ENCODE measurements at places on chromosomes 16 and 17.

DNA sequence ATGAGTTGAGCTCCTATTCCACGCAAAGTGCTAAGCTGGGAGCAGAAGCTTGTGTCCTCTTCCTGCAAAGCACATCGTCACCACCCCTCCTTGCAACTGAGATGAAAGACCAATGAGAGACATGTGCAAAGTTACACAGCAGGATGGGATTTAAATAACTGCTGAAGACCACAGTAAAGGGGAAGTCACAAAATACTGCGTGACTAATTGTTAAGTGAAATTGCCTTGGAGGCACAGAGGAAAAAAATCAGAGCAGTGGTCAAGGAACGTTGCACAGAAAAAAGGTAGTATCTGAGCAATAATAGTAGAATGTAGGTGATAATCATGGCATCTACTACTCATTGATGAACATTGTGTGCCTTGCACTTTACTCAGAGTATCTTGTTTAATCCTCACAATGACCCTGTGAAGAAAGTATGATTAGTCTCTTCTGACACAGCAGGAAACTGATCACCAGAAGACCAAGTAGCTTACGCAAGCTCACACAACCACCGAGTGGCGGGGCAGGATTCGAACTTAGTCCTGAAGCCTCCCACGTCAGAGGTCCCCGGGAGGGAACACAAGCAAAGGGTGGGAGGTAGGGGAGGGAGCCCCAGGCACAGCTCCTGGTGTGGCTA is 15.4 kb upstream of the MYO18A start:
- DNase-seq = no peak

- peak; percentile 60 for DNase-seq
Observed at GRCh38 chr16:79089735-79090284, 510.7 kb downstream of the MAF start.

DNA sequence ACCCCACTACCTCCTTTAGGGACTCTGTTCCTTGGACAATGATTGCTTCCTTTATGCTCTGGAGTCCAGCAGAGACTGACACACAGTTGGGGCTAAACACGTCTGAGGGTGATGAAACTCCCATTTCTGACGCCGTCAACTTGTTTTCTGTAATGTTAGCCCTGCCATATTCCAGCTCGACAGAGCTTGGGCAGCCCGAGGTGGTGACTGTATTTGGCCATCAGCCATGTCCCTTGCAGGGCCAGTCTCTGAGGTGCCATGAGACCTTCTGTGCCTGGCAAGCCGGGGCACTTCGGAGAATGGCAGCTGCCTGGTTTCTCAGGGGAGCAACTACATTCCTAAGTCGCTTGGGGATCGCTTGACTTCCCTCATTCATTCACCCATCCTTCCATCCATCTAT is 278.9 kb upstream of the TNRC6C start:
- DNase-seq = no peak

- no peak for DNase-seq
Observed at GRCh38 chr17:74805591-74805991, 29.4 kb upstream of the NAT9 start.

GRCh38 chr17:45429339-45430005 is 3.2 kb downstream of the ARHGAP27 start:
- DNase-seq = no peak

GRCh38 chr16:50627419-50627818 is 53.7 kb downstream of the SNX20 start:
- DNase-seq = peak; percentile 48

- no peak for DNase-seq
Observed at GRCh38 chr17:80749611-80750010, 205.0 kb downstream of the RPTOR start.

DNA sequence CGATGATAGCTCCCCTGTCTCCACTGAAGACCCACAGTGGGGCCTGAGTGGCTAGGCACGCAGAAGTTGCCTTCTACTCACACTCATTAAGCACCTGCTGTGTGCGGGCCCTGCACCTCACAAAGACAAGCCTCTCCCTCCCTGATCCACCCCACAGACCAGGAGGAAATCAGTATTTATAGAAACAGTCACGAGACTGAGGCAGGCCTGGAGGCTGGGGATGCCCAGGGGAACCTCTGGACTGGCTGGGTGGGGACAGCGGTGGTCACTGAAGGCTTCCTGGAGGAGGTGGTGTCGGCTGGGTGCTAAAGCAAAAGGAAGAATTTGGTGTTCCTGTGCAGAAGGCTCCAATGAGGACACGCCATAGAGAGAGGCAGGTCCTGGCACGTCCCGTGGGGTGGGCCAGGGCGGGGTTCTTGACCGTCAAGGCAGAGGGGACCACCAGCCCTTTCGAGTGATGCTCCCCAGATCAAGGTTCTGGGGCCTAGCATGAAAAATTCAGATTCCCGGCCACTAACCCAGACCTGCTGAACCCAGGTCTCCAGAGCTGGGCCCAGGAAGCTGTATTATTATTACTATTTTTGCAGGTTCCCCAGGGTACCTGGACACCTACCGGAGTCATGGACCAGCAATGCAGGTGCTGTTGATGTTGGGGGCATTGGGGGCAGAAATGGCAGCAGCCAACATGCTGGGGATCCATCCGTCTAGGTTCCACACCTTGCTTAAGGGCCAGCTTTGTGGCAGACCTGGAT is 23.0 kb downstream of the PPL start:
- DNase-seq = no peak

GRCh38 chr17:12644623-12645022 is 21.1 kb upstream of the MYOCD start:
- no peak for DNase-seq

DNA sequence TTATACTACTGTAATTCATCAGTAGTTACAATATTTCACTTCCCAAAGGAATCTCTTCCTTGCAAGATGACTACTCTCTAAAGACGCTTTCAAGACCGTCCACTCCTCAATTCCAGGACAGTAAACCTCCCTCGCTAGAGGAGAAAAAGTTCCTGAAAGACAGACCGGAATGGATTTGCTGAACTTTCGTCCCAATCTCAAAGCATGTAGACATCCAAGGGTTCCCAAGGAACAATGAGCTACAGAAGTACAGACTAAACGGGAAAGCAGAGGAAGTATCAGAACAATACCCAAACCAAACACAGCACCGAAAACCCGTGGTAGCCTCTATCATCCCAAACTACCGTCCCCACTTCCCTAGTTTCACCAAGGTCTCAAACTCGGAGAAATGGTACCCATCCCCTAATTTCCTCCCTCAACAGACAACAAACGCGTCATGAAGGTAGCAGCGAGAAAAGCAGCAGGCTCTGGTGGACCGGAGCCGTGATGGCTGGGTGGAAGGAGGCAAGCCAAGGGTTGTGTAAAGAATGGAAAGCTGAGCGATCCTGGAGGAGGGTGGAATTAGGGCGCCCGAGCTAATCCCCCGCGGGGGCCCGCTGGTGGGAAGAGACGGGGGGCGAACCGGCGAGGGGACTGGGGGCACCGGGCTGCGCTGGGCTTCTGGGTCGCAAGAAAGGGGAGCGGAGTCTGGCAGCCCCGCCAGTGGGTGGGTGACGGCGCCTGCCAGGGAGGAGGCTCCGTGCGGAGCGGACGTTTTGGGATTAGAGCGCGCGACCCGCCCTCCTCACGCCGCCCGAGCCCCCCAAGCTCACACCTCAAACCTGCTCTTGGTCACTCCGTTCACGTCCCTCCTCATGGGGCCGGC is 647 bp downstream of the FBXL20 start:
- DNase-seq = peak; percentile 40

DNA sequence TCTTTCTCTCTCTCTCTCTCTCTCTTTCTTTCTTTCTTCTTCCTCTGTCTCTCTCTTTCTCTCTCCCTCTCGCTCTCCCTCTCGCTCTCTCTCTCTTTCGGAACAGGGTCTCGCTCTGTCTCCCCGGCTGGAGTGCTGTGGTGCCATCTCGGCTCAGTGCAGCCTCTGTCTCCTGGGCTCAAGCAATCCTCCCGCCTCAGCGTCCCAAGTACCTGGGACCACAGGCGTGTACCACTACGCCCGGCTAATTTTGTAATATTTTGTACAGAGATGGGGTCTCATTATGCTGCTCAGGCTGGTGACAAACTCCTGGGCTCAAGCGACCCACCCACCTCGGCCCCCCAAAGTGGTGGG is 12.7 kb upstream of the KLHDC4 start:
- no peak for DNase-seq

DNA sequence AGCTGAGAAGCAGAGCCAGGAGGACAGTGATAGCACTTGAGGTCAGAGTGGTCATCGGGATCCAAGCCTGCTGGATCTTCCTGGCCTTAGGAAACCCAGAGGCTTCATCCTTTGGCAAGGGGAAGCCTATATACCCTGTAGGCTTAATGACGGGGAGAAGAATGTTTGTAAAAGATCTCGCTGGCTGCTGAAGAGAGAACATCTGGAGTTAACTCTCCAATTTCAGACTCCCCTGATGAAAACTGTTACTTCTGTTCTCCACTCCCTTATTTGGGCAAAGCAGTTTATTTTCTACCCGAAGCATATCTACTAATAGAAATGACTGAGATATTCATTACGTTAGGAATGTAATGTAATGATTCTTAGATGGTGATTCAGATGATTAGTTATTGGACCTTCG is 487.0 kb downstream of the CDH13 start:
- DNase-seq = no peak

DNA sequence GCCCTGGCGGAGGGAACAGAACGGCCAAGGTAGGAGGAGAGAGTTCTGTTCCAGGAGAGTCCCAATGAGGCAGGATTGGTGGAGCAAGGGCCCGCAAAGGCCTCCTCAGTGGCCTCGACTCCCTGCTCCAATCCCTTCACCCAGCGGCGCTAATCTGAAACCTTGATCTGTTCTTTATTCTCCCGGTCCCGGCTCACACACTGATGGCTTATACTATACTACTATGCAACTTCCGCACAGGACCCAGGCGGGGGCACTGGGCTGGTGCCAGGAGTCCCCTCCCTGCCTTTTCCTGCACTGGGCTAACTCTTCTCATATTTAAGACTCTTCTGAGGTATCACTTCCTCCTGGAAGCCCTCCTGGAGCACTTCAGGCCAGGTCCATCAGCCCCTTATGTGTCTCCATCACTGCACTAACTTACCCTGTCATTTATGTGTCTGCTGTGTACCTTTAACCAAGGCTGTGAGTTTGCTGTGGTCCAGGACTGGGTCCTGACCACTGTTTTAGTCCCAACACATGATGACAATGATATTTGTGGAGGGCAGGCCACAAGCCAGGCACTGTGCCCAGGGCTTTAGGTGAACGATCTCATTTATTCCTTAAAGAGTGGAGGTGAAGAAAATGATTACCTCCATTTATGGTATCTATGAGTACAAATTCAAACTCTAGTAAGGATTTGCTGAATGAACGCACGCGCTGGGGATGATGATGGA is 6.8 kb downstream of the CCDC102A start:
- DNase-seq = no peak

DNA sequence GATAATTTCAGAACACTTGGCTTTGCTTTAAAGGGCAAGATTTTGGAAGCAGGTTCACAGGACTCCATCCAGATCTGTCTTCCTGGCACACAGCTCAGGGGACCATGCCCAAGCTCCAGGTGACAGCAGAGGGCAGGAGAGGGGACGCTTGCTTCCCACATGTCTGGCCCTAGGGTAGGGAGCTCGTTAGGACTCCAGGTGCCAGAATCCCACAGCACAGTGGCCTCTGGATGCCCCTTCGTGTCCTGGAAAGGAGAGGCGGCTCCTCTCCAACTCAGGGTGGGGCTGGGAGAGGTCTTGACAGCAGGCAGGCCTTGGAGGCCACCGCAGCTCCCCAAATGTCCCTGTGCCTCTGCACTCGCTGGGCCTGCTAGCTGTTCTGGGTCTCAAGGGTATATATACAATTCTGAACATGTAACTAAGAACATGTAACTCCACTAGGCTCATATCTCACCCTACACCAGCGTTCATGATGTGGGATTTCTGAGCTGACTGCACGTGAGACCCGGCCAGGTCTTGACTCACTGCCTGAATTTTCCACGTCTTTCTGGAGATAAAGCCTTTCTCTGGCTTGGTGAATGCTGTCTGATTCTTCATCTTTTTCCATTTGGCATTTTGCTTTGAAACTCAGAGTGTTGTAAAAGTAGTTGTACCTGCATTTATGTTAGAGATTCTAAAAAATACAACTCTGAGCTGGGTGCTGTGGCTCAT is 52.8 kb downstream of the MARCHF10 start:
- DNase-seq = no peak

- peak; percentile 76 for DNase-seq
Observed at GRCh38 chr16:21645261-21645721, 7.1 kb downstream of the IGSF6 start.

- peak; percentile 51 for DNase-seq
Observed at GRCh38 chr17:82497483-82498405, 21.8 kb upstream of the FOXK2 start.

DNA sequence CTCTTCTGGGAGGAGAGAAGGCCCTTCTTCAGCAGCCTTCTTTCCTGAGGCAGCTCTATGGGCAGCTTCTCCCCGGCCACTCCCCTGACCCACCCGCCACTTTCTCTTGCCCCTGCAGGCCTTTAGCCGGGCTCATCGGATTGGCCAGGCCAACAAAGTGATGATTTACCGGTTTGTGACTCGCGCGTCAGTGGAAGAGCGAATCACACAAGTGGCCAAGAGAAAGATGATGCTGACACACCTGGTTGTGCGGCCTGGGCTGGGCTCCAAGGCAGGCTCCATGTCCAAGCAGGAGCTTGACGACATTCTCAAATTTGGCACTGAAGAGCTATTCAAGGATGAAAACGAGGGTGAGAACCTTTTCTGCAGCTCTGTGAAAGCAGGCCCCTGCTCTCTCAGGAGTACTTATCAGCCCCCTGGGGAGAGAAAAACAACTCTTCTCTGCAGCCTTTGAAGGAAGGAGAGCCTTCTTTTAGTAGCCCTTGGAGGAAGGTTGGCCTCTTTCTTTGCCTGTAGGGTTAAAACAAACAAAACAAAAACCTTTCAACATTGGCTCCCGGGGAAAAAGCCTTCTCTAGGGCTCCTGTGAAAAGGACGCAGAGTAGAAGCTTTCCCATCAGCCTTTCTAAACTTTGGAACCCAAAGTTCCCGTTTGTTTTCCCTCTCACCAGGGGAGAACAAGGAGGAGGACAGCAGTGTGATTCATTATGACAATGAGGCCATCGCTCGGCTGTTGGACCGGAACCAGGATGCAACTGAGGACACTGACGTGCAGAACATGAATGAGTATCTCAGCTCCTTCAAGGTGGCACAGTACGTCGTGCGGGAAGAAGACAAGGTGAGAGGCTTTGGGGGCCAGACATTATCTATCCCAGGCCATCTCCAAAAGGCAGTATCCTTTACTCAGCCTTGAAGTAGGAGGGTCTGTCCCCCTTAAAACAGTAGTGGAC is 12.7 kb downstream of the RNF227 start:
- no peak for DNase-seq

DNA sequence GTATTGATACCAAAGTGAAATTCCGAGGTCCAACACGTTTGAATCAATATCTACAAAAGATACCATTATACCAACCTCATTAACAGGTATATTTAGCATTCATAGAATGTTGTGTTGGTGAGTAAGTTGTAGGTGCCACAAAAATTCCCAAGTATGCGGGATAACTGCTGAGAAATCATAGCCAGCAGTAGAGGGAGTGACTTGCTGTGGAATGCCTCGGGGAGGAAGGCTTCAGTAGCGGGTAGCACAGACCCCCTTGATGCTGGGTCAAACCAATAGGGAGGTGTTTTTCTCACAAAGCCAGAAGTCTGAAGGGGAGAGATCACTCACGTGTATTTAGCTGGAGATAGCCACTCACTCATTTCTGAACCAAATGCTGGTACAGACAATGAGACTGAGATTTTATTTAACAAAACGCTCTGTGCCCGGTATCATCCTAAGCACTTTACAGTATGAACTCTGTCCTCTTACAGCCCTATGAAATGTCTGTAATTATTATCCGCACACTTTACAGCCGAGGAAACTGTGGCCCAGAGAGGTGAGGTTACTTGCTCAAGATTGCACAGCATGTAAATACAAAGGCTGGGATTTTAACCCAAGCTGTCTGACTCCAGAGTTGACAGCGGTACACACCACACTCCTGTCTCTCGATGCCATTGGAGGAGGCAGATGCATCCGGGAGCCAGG is 23.1 kb downstream of the HSBP1 start:
- no peak for DNase-seq
